Stimulated activated CD8-positive, alpha-beta memory T cell treated with anti-CD3 and anti-CD28 coated beads, Interleukin-4, amount 100 ng/mL, for 1 hour (primary cell): ENCODE measurements at places on chromosomes 12 and 14.

DNA sequence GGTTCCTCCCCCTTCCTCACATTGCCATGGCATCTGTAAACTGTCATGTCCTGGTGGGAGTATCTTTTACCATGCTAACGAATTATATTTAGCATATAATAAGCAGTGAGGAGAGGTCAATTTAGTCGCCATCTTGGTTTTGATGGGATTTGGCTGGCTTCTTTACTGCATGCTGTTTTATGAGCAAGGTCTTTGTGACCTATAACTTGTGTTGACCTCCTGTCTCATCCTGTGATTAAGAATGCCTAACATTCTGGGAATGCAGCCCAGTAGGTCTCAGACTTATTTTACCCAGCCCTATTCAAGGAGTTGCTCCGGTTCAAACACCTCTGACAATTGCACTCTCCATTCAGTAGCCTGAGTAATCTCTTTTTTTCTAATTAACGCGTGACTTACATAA, 2.1 kb upstream of the EIF4B start:
- no peak for DNase-seq

DNA sequence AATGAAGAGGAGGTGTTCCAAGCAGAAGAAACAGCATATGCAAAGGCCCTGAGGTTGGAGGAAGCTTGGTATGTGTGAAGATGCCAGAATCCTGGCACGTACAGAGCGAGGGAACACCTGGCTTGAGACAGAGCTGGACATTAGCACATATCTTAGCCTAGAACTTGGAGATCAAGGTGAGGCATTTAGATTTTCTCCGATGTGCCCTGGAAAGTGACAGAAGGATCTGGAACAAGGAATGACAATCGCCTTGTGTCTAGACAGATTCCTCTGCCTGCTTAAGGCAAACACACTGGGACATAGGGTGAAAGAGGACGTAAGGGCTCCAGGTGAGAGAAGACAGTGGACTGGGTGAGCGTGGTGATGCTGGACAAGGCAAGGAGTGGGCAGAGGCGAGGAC, 32.2 kb upstream of the NOS1 start:
- DNase-seq = no peak

- DNase-seq = no peak
Measured at GRCh38 chr12:90287585-90287984, 578.9 kb upstream of the ATP2B1 start.

GRCh38 chr12:93784339-93785086, 107.3 kb downstream of the CRADD start:
- DNase-seq = no peak

DNA sequence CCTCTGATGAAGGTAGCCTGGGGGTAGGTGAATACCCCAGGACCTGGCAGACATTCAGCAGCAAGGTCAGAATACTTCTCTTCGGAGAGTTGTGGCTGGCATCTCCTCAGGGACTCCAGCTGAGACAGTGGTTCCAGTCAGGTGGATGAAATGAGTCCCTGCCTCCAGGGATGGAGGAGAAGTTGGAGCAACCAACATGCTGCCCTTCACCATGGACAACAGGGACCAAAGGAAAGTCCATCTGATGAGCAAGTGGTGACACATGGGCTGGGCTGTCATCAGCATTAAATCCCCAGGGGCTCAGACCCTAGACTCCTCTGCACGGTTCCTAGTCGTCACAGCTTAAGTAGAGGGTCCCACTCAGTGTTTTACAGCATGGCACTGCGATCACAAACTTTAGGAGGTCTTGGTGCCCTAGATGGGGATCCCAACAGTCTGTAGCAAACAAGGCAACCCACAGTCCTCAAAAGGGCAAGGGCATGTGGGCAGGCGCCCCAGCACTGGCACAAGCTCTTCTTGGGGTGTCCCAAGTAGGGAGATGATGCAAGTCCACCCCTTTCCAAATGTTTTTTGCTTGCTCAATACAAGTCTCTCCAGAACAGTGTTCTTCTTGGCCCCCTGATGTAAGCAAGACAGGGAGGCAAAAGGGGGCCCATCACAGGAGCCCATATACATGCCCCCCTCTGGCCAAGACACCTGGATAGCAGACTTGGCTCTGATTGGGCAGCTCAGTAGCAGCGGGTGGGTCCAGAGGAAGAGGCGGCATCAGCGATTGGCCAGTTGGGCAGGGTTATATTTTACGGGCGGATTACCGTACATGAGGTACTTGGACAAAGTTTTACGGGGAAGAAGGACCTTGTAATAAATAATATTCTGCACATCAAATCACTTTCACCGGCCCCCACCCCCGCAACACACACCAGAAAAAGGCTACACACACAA, 10.8 kb upstream of the CDH24 start:
- no peak for DNase-seq

DNA sequence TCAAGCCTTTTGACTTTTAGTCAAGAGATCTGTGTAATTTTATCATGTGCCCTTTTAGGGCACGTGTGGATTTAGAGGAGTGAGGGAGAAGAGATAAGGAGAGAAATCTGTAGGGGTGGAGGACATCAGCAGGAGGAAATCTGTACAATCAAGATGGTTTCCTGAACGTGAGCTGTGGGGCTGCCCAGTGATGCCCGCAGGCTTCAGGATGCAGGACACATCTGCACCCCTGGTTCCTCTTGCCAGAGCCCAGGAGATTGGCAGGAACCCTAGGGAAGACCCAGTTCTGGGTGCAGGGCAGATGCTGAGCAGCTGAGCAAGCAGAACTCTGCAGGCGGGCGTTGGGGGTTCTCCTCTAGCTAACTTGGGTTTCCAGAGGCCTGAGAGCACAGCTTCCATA, 11.6 kb upstream of the TESPA1 start:
- no peak for DNase-seq

- DNase-seq = no peak
Measured at GRCh38 chr12:32995623-32996022, 99.0 kb upstream of the PKP2 start.

- DNase-seq = no peak
Measured at GRCh38 chr12:124531906-124532305, 35.5 kb downstream of the NCOR2 start.

GRCh38 chr14:84108746-84109457, 1421.0 kb upstream of the FLRT2 start:
- no peak for DNase-seq

GRCh38 chr12:39780411-39780912, 160.9 kb upstream of the ABCD2 start:
- no peak for DNase-seq
